ENCODE measurements at places on chromosomes 5 and 9.

GRCh38 chr9:68732405-68733020 is 27.5 kb downstream of the PIP5K1B start:
- DNase-seq = no peak

DNA sequence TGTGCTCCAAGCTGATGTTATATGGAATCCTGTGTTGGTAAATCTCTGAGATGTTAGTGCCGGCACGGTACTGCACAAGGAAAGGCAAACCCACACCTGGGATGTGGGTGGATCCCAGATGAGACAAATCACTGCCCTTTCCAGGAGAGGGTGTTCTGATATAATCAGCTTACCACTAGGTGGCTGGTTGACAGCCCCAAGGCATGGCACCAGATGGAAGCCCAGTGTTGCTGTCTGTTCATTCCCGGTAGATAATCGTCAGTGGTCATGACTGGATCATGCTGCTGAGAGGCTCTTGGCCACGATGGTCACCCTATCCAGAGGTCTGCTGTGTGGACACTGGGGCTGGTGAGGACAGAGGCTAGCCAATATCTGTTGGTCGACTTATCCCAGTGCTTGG is 184.0 kb downstream of the CACNA1B start:
- DNase-seq = no peak

DNA sequence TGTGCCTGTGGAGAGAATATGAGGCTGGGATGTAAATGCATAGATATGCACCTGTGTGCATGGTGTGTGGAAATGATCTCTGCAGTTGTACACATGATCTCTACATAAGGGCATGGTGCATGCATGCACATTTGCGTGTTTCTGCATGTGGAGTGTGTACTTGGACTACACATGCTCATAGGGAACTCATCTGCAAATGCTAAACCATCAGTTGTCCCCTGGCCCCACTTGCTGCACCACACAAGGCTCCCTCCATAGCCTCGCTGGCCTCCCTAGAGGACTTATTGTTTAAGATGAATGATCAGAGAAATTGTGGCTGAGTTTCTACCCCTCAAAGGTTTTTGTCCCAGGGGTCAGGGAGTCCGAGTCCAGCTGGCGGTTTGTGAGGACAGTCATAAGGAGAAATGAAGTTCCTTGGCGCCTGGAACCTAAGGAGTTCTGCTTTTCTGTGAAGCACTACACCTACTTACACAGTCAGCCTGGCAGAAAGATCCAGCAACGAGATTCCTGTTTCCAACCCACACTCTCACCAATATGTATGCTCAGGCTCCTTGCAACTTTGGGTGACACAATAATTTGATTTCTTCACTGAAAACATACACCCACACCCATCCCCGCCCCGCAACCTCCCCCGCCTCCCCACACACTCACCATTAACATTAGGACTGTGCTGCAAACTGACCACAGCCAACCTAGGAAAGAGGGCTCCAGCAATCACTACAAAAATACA is 79.9 kb upstream of the CPEB4 start:
- no peak for DNase-seq

- DNase-seq = no peak
Measured at GRCh38 chr5:11596185-11596584, 308.1 kb downstream of the CTNND2 start.

DNA sequence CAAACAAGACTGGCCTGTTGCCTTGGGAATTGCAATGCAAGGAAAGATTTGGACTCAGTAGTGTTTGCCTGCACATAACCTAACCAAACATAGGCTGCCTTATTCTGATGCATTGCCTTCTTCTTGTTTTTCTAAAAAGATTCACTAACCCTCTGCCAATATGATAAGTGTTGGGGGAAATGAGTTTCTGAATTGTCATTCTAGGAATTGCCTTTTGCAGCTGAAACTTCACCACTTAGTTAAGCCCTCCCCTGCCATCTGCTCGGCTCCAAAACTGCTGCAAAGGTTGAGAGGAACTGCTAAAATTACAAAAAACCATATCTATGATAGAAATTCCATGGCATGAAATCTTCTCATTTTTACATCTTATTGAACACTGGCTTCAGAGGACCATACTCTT is 41.6 kb upstream of the SPATA31D4 start:
- no peak for DNase-seq

DNA sequence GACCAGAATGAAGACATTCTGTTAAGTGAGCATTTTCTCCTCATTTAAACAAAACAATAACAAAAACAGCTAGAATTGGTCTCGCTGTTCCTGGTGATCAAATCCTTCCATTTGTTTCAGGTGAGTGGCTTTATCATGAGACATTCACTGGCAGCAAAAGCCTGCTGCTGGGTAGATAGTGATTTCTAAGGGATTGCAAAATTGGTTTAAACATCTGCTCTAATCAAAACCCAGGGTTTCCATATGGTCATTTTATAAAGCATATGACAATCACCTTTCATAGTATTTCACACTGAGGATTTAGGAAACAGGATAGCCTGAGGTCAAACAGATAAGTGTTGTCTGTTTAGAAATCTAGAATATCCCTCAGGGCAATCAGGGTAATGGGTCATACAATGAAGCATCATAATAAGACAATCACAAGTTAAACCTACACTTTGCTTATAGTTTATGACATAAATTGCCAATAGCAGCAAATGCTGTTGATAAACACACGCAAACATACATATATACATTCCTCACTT is 769.6 kb upstream of the C9orf72 start:
- no peak for DNase-seq

GRCh38 chr5:152546493-152546892 is 141.4 kb upstream of the NMUR2 start:
- no peak for DNase-seq

GRCh38 chr9:133641861-133642595 is 5.9 kb downstream of the DBH start:
- DNase-seq = no peak

- DNase-seq = no peak
Measured at GRCh38 chr9:84903963-84904362, 234.4 kb downstream of the NTRK2 start.

DNA sequence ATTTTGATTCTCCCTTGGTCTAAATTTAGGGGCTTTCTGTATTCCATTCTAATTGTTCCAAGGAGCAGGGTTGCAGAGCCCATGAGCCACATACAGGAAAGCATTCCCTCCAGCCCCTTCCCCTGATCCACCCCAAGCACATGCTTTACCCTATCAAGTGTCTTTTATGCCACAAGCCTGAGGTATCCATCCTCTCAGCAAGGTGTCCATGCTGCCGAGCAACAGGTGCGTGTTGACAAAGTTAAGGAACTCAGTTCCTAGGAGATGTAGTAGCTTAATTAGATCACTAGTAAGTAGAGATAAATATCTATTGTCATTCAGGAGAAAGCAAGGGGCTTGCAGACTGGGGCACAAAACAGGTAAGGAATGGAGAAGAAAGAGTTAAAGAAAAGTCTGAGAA is 57.8 kb downstream of the FEM1C start:
- DNase-seq = no peak

GRCh38 chr5:99102073-99102697 is 173.4 kb upstream of the CHD1 start:
- no peak for DNase-seq

GRCh38 chr9:113636693-113637092 is 173.2 kb downstream of the RGS3 start:
- no peak for DNase-seq

DNA sequence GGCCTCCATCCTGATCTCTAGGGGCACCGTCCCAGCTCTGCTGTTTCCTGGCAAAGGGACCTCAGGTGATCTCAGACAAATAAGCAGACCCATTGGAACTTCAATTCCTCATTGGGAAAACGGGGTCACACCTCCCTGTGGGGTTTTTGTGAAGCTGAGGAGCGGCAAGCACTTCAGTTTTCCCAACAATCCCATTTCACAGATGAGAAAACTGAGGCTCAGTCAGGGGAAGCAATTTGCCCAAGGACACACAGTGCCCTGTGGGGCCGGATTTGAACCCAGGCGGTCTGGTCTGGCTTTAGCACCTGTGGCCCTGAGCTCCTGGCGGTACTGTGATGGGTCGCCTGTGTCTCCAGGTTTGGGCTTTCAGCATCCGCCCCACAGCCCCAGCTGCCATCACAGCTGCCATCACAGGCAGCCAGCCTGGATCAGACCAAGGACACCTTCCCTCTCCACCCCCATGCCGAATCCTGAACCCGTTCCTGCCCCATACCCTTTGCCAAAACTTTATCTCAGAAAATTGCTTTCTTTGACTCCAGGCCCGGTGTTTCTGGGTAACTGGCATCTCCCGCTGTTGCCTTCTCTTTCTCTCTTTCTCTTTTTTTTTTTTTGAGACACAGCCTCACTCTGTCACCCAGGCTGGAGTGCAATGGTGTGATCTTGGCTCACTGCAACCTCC is 26.4 kb downstream of the NCS1 start:
- DNase-seq = no peak

GRCh38 chr9:33800886-33801285 is 5.5 kb downstream of the PRSS3 start:
- no peak for DNase-seq

GRCh38 chr5:139758510-139759075 is 37.0 kb upstream of the PSD2 start:
- no peak for DNase-seq

GRCh38 chr5:76547242-76547890 is 75.8 kb downstream of the F2RL2 start:
- DNase-seq = no peak

DNA sequence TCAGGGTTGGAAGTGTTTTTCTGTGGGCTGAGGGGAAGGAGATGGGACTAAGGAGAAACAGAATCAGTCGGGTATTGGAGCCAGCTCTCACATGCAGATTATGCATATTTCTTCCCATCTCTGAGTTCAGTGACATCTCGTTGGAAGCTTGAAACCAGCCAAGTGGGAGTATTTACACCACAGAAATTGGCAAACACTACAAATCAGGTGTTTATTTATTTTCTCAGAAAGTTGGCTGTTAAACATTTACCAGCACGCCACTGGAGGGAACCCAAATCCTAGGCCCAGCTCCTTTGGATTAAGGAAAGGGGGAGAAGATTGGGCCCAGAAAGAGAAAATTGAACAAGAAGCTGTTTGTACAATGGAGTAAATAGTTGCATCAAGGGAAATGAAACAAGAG is 72.1 kb upstream of the PITX1 start:
- no peak for DNase-seq

DNA sequence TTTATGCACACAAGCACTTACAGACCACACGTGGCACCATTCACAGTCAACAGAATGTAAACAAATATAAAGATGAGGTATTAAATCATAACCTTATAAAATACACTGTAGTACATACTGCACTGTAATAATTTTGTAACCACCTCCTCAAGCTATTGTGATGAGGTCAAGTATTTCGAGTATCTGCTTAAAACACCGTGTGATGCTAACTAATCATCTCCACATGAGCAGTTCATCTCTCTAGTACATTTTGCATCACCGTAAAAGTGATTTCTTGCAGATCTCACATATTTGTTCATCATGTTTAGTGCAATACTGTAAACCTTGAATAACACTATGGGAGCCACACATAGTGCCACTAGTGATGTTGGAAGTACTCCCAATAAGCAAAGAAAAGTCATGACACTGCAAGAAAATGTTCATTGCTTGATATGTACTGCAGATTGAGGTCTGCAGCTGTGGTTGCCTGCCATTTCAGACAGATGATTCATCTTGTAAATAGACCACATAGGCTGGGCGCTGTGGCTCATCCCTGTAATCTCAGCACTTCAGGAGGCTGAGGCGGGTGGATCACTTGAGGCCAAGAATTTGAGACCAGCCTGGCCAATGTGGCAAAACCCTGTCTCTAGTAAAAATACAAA is 44.3 kb downstream of the FOXB2 start:
- peak; percentile 18 for DNase-seq

DNA sequence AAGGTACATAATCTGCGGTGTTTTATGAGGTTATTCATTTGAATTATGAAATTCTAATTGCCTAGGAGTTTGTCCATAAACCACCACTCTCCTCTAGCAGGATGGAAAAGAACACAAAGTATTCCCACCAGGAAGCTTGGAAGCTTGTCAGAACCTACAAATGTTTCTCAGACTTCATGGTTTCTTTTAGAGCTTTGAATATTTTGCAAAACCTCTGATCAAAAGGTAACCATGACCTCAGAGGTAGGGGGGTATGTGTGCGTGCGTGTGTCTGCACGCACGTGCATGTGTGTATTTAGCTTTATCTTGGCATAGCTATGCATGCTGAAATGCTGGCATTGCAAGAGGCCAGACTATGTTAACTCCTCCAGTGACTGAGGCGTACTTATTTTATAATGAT is 847.0 kb downstream of the TLE1 start:
- DNase-seq = no peak

GRCh38 chr9:87712801-87713277 is 13.1 kb upstream of the CTSL start:
- no peak for DNase-seq

GRCh38 chr9:124442379-124442778 is 7.9 kb upstream of the ADGRD2 start:
- DNase-seq = no peak

DNA sequence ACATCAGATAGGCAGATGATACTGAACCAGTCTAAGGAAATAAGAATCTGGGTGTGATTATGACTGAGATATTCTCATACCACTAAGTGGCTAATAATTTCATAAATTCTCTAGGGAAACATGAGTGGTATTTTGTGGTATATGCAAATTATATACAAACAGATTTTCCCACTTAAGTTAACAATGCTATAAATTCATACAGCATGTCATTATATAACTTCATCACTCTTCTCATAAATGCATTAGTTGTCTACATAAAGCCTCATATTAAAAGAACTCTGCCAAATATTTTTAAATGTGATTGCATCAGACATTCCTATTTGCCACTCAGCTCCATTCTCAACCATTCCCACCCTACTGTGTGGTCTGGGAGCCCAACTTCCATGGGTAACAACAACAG is 226.5 kb downstream of the TLE1 start:
- DNase-seq = no peak

GRCh38 chr5:119378075-119378700 is 22.4 kb downstream of the TNFAIP8 start:
- DNase-seq = peak; percentile 40

DNA sequence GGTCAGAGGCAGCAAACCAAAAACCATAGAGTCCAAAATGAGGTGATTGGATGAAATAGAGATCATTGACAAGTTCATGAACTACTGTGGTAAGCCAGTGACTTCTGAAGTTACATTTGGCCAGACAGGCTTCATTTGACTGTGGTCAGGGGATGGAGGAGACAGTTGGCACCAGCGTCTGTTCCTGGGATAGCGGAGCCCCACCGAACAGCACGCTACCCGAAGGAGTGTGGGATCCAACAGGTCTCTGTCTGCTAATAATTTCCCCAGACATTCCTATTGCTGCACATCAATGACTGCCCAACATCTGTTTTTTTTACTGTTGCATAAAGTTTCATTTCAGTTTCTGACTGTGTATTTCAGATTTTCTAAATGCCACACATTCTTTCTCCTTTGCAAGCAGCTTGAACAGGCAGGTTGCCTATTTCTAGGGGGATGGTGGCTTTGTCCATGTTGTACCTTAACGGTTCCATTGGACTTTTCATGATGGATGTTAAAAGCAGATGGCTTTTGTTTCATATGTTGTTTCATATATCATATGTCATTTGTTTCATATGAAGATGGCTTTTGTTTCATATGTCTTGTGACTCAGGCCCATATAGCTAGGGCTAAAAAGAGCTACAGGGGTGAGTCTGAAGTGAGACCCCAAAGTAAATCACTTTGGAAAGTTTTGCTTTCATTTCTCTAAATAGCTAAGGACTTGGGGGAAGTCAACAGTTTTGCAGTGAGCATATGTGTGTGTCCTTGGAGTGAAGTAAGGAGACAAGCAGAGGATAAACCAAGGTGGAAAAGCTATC is 180.8 kb downstream of the GOLPH3 start:
- DNase-seq = peak; percentile 86

GRCh38 chr5:164234321-164234720 is 728.9 kb downstream of the MAT2B start:
- no peak for DNase-seq

GRCh38 chr5:177984584-177985206 is 11.3 kb downstream of the PROP1 start:
- DNase-seq = peak; percentile 22

Data from AG20443 (cell line).